ENCODE measurements at places on chromosomes 7 and 10.
A peak's percentile ranks its signal among the peaks of the same experiment; 100 is the strongest.

- no peak for DNase-seq
Observed at GRCh38 chr10:78338717-78339116, 305.1 kb downstream of the RPS24 start.

DNA sequence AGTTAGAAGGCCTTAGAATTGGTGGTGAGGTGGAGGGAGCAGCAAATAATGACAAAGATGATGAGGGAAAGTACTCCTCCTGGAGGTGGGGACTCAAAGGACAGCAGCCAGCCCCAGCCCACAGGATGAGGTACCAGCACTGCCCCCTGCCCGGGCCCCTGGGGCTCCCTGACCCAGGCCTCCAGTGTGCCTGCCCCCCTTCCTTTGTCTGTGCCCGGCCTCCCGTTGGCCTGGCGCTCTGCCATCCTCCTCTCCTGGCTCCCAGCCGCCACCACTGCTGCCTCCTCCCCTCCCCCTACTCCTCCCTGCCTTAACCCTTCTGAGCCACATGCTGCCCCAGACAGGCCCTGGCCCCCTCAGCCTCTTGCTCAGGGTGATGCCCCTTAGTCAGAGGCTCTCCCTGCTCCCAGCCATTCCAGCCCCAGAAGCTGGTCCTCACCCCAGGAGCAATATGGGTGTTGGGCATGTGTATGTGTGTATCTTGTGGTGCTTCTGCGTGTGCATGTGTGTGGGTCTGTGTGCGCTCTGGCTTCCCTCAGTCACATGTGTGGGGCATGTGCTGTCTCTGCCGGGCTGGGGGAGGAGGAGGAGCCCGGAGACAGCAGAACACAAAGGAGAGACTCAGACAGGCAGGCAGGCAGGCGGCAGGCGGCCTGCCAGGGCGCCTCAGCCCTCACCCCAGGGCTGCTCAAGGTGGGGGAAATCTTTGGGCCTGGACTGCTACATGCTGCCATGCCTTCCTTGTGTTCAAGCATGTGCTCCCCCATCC, 2.6 kb downstream of the LDB1 start:
- DNase-seq: no peak

- no peak for DNase-seq
Observed at GRCh38 chr7:20326342-20326741, 4.4 kb upstream of the ITGB8 start.

DNA sequence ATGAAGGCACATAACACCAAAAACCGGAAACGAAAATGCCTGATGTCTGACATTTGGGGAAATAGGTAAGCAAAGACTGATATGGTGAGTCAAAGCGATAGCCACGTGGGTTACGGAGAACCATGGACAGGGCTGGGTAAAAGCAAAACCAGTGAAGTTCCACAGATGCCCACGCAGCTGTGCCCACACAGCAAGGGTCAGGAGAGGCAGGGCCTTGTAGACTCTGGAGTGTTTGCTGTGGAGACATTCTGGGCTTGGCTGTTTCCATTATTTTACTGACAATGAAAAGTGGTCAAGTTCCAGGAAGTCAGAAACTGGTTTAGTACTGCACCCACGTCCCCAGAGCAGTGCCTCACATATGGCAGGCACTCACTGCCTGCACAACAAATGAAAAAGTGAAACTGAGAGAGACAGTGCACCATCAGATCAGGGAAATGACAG, 148.7 kb downstream of the ZMYND11 start:
- no peak for DNase-seq

DNA sequence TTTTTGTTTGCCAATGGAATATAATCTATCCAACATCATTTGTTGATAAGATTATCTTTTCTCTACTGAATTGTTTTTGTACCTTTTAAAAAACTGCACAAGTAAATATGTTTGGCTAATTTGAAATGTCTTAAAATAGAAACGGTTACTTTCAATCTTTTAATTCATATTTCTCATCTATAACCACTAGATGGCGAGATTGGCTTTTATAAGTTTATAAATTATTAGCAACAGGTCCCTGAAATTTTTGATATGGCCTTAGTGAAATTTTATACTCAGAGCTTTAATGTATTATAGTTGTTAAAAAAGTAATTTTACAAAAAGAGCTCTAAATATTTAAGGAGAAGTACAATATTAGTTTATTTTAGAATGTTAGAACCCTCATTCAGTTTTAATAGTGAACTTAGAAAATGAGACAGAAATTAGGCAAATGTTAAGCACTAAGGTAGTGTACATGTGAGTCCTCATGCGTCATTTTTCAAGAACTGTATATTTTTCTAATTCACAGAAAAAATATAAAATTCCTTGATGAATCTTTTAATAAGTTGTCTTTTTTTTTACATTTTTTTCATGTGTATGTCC, 592.5 kb downstream of the ARL4A start:
- no peak for DNase-seq

GRCh38 chr10:43220657-43221418, 46.0 kb downstream of the RASGEF1A start:
- DNase-seq: no peak

- DNase-seq: no peak
Observed at GRCh38 chr10:59894114-59894513, 12.2 kb downstream of the CCDC6 start.

DNA sequence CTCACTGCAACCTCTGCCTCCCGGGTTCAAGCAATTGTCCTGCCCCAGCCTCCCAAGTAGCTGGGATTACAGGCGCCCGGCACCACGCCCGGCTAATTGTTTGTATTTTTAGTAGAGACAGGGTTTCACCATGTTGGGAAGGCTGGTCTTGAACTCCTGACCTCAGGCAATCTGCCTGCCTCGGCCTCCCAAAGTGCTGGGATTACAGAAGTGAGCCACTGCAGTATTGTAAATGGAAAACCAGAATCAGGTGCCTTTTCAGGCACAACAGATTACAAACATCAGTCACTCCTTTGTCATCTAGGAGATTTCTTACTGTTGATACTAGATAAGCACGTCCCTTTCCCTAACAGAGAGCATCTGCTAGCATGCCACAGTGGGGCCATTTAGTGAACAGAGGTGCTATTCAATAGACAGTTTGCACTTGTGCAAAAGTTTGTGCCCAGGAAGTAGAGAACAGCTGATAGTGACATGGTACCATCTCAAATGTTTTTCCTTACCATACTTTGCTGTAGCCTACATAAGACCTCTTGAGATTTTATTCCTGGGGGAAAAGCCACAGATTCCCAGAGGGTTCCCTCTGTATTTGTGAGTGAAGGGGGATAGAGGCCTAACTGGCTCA, 24.5 kb upstream of the WAC start:
- no peak for DNase-seq

GRCh38 chr10:3676564-3676963, 108.4 kb downstream of the KLF6 start:
- no peak for DNase-seq

DNA sequence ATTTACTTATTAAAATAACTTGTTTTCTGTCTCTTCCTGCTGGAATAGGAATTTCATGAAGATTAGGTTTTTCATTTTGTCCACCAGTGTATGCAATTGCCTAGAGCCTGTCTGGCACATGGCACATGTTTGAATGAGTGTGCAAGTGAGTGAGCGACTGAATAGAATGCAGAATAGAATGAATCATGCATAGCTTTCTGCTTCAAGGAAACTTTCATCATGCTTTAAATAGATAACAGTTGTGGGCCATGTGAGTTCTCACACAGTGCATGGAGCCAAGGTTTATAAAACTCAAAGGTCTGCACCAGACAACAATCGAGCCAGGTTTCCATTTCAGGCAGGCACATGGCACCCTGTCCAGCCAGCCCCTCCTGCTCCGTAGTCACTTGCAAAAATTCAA, 74.2 kb upstream of the HECW1 start:
- peak; percentile 59 for DNase-seq

DNA sequence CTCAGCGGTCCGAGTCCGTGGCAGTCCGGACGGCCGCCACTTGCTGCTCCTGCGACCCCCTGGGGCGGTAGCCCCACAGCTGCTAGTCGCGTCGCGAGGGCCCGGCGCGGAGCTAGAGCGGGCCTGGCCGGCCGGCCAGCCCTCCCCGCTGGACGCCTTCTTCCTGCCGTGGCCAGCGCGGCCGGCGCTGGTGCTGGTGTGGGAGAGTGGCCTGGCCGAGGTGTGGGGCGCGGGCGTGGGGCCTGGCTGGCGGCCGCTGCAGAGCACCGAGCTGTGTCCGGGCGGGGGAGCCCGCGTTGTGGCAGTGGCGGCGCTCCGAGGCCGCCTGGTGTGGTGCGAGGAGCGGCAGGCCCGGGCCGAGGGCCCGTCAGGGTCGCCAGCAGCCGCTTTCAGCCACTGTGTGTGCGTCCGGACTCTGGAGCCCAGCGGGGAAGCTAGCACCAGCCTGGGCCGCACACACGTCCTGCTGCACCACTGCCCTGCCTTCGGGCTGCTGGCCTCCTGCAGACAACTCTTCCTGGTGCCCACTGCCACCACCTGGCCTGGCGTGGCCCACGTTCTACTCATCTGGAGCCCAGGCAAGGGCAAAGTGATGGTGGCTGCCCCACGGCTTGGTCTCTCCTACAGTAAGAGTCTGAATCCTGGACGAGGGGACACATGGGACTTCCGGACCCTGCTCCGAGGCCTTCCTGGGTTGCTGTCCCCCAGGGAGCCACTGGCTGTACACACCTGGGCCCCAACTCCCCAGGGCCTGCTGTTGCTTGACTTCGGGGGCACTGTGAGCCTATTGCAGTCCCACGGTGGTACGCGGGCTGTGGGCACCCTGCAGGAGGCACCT, 631 bp downstream of the HPS6 start:
- DNase-seq: no peak

GRCh38 chr7:94971051-94971867, 63.9 kb downstream of the PPP1R9A start:
- no peak for DNase-seq

GRCh38 chr10:34698979-34699378, 116.1 kb downstream of the PARD3 start:
- no peak for DNase-seq

DNA sequence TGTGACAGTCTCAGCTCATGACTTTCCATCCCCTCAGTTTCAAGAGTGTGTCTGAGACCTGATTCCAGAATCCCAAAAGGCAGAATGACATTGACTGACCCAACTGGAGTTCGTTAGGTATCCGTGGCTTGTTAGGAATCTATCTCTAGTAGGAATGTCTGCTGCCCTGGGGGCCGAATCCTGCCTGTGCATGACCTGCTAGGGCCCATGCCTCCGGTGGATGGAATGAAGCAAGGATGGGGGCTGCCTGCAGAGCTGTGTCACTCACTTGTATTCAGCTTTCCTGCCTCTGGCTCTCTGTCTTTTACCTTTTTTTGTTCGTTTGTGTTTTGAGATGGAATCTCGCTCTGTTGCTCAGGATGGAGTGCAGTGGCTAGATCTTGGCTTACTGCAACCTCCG, 129.5 kb downstream of the SDK1 start:
- no peak for DNase-seq

DNA sequence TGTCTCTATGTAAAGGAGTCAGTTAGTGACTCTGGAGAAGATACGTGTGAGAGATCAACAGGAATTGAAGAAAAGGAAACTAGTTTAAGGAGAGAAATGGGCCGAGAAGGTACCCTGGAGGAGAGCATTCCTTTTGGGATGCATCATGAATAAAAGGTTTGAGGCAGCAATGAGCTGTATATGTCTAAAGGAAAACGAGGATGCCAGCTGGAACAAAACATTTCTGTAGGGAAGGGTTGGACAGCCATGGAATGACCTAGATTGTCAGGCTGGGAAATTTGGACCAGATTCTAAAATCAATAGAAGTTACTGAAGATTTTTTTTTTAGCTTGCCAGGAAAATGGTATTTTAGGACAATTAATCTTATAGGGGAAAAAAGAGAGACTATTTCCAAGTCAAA, 17.2 kb upstream of the MPP7 start:
- DNase-seq: no peak

- DNase-seq: no peak
Observed at GRCh38 chr7:15839416-15840100, 153.1 kb upstream of the MEOX2 start.

DNA sequence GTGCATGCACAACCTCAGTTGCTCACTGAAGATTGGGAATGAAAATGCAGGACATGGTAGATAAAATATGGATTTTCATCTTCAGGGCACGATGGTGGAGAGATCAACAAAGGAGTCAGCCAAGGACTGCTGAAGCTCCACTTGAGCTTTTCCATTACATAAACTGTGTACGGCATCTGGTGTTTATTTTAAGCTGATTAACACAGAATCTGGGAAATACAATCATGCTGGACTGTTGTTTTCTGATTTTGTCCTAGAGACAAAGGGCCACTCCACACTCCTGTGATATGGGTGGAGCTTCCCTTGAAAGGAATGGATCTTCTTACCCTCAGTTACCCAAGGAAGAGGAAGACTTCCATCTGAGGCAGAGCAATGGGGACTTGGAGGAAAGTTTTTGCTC, 120.6 kb downstream of the SAMD9 start:
- DNase-seq: no peak

- no peak for DNase-seq
Observed at GRCh38 chr10:11245510-11245909, 227.8 kb downstream of the CELF2 start.

DNA sequence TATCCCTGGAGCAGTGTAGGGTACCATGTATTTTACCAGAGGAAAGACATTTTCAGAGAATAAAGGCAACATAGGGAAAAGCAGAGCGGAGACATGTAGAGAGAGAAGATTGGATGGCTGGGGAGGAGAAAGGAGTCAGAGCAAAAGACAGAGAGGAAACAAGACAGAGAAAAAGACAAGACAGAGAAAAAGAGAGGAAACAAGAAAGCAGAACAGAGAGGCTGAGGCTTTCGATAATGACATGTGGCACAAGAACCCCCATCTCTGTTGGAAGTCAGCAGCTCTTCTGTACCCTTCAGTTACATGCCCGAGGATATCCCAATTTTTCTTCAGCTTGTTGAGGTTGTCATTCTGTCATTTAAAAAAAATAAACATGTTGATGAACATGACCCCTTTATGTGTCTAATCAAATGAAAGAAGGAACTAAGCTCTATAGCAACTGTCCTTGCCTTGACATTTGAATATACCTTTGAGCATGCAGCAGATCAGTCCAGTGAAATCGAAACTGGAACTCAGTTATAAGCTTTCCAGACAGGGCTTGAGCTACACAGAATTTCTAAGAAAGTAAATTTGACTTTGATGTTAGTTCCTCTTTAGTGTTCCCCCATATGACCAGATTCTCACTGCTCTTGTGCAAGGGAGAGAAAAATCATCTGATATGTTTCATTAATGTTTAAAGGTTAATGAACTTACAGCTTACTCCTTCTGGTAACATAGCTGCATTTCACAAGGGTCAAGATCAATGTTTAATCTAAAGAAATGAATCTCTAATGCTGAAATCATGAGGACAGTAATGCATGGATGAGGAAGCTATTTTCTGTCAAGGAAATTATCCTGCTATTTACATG, 75.1 kb upstream of the SP4 start:
- no peak for DNase-seq

DNA sequence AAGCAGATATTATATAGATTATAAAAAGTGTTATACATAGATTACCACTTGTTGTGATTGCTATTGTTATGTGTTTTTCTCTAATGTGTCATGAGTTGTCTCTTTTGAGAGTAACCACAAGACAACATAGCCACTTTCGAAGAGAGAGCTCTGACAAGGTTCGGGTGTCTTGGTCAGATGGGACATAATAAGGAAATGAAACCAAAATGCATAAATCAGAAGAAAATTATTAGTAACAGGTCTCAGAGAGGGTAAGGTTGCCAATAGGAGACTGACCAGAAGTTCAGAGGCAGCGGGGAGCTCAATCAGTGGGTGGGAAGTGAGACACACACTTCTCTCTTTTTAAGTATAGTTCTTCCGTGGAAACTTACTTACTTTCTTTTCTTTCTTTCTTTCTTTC, 639.2 kb upstream of the POT1 start:
- no peak for DNase-seq

Data from non-pigmented ciliary epithelial cell (primary cell).